Stimulated activated CD4-positive, alpha-beta T cell treated with anti-CD3 and anti-CD28 coated beads, Interleukin-1b, Interleukin-23, amount 100 ng/mL, for 1 hour (primary cell): ENCODE measurements at places on chromosomes 7 and 10.

DNA sequence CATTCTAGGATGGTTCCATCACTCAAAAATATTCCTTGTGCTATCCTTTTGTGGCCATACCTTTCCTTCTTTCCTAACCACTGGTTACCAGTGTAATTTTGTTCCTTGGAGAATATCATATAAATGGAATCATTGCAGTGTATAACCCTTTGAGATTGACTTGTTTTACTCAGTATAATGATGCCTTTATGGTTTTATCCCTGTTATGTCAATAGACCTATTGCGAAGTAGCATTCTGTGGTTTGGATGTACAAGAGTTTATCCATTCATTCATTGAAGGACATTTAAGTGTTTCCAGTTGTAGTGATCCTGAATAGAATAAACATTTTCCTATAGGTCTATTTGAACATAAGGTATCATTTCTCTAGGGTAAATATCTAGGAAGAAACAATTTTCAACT lies 54.2 kb downstream of the RBM33 start:
- no peak for DNase-seq

GRCh38 chr10:49273626-49274025 lies 25.3 kb upstream of the C10orf71 start:
- DNase-seq: no peak

- no peak for DNase-seq
These were observed 233.7 kb downstream of the PTEN start for GRCh38 chr10:88097092-88097516.

DNA sequence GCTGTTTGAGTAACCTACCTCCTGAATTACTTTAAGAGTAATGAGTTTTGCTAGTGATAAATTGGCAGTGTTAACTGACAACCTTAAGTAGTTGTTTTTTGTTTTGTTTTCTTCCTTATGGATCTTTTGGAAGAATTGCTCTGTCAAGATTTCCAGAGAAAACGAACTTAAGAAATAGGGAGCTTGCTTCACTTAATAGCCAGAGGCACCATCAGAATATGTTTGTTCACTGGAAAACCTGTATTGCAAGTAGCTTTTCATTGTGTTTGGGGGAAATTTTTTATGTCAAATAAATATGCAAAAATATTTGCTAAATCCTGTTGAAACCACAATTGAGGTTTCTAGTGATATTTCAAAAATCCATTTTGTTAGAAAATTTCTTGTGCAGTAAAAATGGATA lies 65.5 kb upstream of the PAPSS2 start:
- no peak for DNase-seq

DNA sequence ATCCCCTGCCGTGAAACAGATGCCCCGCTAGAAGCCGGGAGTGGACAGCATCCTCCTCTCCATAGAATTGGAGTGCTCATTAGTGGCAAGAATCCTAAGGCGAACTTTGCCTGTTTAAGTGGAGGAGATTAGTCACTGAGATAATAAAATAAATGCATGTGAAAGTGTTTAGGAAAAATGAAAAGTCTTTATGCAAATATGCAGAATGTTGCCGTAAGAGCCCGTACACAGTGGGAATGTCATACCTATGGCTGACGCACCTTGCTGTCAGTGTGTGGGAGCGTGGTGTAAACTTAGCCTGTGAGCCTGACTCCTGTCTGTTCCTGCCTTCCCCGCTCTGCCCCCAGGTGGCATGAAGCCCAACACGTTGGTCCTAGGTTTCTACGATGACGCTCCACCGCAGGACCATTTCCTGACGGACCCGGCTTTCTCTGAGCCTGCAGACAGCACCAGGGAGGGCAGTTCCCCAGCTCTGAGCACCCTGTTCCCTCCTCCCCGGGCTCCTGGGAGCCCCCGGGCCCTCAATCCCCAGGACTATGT lies 1.7 kb upstream of the TRIP6 start:
- no peak for DNase-seq

GRCh38 chr10:24639124-24639523 lies 84.6 kb downstream of the ARHGAP21 start:
- no peak for DNase-seq

DNA sequence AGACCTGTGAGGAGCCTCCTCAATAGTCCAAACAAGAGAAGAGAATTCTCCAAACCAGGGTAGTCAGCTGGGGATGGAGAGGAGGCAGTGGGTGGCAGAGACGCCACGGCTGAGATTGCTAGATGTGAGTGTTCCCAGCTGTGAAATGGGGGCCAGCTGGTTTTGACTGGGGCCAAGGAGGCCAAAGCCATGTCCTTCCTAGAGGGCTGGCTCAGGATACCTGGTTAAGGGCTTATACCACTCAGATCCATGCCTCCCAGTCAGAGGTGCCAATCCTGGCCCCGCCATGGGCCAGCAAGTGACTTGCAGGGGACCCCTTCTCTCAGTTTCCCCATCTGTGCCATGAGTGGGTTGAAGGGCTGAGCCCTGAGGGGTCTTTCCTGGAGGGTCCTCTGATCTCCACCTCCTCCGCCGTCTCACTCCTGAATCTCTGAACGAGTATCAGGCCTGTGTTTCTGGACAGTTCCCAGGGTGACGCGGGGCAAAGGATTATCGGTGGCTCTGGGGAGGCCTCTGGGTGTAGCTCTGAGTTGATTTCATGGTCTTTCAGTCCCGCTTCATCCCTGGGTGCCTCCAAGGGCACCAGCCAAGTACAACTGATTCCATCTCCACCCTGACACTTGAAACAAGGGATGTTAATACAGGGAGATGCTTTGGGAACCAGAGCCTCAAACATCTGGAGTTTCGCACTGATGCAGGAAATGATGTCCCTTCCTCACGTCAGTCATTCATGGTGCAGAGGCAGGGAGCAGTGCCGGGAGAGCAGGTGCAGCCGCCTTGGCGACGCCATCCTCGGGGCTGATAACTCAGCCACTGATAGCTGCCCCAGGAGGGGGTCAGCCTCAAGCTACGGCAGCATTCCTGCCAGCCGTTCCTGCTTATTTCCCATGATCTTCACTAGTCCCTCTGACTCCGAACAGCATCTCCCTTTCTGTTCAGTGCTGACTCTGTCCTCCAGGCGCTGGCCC lies 126.7 kb downstream of the RGS10 start:
- DNase-seq: no peak

DNA sequence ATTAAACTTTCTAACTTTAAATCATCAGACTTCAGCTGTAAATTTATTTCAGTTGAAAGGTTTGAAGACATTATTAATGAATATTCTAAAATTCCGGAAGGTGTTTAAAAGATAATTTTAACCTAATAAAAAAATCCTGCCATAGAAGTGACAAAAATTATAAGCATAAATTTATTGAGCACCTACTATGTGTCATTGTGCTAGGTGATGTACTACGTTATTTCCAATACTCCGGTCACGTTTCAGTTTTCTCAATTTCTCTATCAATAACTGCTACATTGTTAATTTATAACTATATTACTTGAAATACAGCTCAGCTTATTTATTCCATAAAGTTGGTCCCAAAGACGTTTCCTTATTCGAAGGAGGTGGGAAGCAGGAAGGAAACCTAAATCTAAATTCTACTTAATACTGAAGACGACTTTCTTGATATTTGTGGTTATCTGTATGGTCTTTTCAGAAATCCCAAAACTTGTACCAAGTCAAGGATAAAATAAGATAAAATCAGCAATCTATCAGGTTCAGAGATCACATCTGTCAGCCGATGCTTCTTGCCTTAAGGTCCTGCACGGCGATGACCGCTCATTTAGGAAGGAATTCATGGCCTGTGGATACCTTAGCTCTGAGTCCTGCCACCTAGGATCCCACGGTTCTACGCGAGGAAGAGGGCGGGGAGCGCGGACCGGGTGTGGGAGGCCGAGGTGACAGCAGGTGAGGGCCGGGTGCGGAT lies 1.2 kb upstream of the ZEB1 start:
- peak; percentile 53 for DNase-seq
